ENCODE measurements at places on chromosomes 7 and 10. TPM values are rescaled to one million over a fixed set of nuclear protein-coding genes. Genes with fewer than 3 reads are reported as not detected.
A peak's percentile ranks its signal among the peaks of the same experiment; 100 is the strongest.

Gene FAM237B
- not detected for total RNA-seq

GRCh38 chr7:55056577-55057480 lies 38.0 kb downstream of the EGFR start:
- DNase-seq = no peak

Gene THSD7A
- 4.0 TPM for total RNA-seq

Gene OR2A12
- not detected for total RNA-seq

DNA sequence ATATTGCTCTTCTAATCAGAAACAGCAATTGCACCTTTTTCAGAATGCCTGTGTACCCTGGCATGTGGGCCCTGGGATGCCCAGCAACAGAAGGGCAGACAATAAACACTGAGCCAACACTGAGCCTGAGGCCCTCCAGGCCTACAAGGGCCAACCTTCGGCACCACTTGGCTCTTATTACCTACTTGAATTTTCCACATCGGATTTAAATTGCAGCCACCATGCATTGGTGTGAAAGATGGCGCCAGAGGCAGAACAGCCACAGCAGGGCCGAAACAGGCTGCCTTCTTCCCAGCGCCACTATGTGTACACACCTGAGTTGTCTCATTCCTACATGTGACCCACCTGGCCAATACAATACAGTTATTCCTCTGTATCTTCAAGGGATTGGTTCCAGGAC lies 51.4 kb upstream of the EZH2 start:
- no peak for DNase-seq

DNA sequence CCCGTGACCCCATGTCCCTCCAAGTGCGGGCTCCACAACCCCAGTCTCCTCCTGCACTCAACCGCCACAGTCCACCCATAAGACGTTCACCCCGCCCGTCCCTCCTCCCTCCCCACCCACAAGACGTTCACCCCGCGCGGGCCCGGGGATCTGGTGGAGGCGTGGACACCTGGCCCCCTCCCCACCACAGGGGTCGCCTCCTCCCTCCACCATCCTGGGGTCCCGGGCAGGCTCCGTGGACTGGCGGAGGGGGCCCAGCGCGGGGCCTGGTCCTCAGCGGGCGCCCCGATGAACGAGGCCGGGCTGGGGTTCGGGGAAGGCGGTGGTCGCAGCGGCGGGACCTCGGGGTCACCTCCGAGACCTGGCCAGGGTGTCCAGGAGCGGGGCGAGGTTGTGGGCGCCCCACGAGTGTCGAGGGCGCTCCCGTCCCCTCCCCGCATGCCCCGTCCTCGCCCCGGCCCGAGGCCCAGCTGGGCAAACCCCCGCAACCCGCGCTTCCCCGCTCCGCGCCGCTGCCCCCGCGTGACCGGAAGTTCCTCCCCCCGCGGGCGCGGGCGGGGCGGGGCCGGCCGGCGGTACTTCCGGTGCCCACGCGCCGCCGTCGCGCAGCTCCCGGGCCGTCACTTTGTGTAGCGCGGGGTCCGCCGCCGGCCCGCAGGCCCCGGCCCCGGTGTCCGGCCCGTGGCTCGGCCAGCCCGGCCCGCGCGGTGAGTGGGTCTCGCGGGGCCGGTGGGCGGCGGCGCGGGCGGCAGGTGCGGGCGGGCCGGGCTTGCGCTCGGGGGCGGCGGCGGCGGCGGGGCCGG lies at the start of gene ZNF316:
ZNF316 (plus strand) TSS at position 578 of the 803 bp plus-strand sequence. CDS start 5,092 bp downstream, outside the sequence.
- no peak for DNase-seq

GRCh38 chr10:17226891-17227303 lies 1.1 kb upstream of the VIM start:
- no peak for DNase-seq

Gene ACTR3C
- total RNA-seq = 24.1 TPM

DNA sequence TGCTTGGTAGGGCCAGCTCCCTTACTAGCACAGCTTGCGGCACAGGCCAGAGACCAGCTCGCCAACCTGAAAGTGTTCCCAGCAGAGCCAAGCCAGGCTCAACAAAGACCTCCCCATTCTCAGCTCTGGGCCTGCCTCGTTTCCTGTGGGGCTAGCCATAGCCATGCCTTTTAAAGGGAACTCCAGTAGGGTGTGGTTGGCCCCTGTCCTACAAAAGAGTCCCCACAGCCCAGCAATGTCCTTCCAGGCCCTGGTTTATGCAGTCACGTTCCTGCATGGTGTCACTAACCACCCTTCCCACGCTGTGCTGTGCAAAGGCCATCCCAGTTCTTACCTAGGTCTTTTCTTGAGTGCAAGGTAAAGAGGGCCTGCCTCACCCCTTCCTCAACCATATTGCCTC lies 87.8 kb upstream of the LRRC4 start:
- DNase-seq = no peak

DNA sequence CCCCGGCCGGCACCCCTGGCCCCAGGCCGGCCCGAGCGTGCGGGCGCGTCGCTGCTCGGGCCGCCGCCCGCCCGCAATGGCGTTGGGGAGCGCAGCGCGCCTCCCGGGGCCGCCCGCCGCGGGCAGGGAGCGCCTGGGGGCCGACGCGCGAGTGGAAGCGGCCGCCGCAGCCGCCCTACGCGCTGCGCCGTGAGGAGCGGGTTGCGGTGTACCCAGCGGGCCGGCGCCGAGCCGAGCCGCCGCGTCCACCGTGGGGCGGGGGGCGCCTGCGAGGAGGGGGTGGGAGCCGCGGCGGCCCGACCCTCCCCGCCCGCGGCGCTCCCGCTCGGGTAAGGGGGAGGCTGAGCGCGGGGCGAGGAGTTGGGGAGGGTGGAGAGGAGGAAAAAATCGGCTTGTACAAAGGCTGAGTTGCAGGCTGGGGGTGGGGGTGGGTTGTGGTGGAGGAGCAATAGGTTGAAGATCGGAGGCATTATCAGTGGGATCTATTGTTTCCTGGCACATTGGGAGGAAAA lies 473 bp downstream of the PPP1R9A start:
- DNase-seq = peak; percentile 32

DNA sequence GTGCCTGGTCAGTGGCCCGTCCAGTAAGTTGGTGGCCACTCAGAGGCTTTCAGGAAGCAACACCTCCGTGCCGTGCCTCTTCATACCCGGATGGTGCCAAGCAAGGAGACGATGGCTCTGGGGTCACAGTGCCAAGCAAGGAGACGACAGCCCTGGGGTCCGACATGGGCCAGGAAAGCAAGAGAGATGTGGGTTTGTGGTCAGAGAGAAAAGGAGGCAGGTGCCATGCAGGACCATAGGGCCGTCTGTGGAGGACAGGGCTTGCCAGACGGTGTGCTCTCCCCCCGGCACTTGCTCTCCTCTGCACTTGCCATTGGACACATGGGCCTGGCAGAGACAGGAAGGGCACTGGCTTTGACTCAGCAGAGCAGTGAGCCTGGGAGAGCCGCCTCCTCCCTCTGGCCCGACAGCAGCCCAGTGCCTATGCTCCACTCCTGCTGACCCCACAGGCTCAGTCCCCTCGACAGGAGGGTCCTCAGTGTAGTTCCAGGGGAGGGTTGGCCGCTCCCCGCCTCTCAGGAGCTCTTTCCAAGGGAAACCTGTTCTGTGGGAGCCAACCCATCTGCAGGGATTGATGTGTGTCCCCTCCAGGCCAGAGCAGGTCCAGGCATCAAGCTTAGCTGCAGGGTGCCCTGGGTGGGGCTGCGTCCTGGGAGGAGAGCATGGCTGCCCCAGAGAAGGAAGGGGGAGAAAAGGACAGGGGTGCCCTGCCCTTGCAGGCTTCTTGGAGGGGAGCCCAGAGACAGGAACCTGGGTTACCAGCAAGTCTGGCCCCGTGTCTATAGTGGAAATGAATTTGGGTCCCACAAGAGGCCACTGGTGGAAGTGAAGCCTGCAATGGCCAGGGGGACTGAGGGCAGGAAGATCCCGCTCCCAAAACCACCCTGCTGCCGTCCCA lies 7.6 kb upstream of the CALML5 start:
- DNase-seq = no peak

- DNase-seq = no peak
These were observed 237.0 kb downstream of the SDK1 start for GRCh38 chr7:3538041-3538440.

DNA sequence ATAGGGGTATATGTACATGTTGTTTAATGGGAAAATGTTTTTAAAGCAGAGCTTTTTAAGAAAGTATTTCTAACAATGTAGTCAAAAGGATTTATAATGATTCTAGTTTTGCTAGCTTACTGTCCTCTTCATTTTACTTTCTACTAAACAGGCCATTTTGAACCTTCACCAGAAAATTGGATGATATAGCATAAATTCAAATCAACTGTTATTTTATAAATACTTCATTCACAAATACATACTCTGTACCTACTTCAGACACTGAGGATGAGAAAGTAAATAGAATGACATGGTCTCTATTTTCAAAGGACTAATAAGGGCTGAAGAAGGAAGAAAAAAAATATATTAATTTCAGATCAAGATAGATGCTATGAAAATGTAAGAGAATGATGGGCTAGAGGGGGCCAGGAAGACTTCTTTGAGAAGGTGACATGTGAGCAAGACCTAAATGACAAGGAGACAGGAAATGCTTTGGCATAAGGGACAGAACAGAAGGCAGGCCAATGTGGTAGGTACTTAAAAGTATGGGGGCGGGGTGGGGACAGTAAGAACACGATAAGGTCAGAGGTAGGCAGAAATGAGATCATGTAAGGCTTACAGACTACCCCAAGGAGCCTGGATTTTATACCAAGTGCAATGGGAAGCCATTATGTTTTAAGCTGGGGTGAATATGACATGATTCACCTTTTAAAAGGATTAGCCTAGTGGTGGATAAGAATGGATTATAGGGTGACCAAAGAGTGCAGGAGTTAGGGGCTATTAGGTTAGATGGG lies 5.2 kb downstream of the NAMPT start:
- no peak for DNase-seq

Gene SVIL
- 166 TPM for total RNA-seq

GRCh38 chr7:26538216-26538615 lies 246.6 kb downstream of the SNX10 start:
- DNase-seq = no peak

GRCh38 chr10:32939296-32940111 lies 18.5 kb downstream of the ITGB1 start:
- DNase-seq = no peak

GRCh38 chr10:116748041-116748440 lies 5.7 kb upstream of the HSPA12A start:
- DNase-seq = peak; percentile 37

Gene PODXL
- total RNA-seq = 57.5 TPM

GRCh38 chr7:121083790-121084251 lies 95.3 kb downstream of the CPED1 start:
- DNase-seq = no peak

DNA sequence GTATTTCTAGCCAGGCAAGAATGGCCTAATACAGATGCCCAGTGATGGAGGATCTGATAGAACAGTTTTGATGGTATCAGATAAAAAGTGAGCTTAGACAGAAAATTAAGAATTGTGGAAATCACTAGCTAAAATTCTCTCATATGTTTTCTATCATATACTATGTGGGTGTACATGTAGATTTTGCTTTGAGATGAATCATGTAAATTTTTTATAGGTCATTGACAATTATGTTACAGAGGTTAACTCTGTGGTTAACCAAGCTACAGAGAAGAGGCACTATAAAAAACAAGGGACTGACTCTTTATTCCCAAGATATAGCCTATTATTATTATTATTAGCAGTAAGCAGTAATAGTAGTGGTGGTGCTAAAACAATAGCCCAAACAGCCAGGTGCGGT lies 156.5 kb downstream of the ITGA8 start:
- no peak for DNase-seq

DNA sequence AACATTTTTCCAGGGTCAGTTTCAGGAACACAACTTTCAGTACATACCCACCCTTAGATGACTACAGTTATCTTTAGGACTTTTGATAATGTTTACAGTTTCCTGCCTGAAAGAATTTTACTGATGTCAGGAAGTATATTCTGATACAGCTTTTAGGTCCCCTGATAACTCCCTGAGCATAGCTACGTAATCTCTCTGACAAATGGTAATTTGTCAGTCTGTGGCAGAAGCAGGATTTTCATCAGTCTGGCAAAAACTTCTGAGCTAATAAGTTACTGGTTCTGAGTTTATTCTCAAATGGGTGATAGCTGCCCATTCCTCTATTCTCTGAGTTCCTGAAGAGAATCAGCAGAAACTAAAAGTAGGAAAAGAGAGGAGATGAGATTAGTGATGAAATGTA lies 270.1 kb upstream of the MTPN start:
- no peak for DNase-seq

- no peak for DNase-seq
These were observed 71.8 kb upstream of the PPIF start for GRCh38 chr10:79275431-79275851.

GRCh38 chr7:124799448-124799847 lies 33.9 kb upstream of the GPR37 start:
- DNase-seq = no peak

DNA sequence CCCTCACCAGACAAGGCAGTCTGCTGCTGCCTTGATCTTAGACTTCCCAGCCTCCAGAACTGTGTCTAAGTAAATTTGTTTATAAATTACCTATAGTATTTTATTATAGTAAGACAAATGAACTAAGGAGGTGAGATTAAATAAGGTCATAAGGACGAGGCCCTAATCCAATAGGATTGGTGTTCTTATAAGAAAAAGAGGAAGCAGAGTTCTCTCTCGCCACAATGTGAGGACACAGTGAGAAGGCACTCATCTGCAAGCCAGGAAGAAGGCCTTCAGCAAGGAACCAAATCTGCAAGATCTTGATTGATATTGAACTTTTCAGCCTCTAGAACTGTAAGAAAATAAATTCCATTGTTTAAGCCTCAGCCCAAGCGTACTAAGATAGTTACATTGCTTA lies 6.1 kb upstream of the ZNF438 start:
- no peak for DNase-seq

Gene IDI1
- total RNA-seq = 38.5 TPM

Gene CD36
- 0.28 TPM for total RNA-seq

DNA sequence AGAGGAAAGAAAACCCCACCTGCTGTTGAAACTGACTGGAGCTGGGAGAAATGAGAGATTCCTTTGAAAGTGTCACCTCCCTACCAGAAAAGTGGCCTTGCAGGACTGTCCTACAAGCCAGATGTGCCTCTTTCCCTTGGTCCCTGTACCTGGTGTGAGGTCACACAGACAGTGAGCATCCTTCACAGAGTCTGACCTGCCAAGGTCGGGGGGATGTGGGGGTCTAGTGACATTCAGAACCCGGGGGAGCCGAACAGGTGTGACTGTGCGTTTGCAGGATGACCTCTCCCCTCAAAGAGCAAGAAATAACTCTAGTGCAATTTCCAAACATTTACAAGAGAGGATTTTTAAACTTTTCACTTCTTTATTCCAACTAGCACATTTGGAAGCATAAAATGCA lies 93.4 kb upstream of the ZNF479 start:
- no peak for DNase-seq

Gene CYP26A1
- 2.2 TPM for total RNA-seq

Gene CLCN1
- total RNA-seq = not detected

All from PC-9 (cell line).